ENCODE measurements at places on chromosomes 5 and 9.

GRCh38 chr9:128917151-128917849 is 3.5 kb upstream of the PHYHD1 start:
- DNase-seq, result no peak

- no peak for DNase-seq
Observed at GRCh38 chr5:124847907-124848306, 101.5 kb upstream of the ZNF608 start.

DNA sequence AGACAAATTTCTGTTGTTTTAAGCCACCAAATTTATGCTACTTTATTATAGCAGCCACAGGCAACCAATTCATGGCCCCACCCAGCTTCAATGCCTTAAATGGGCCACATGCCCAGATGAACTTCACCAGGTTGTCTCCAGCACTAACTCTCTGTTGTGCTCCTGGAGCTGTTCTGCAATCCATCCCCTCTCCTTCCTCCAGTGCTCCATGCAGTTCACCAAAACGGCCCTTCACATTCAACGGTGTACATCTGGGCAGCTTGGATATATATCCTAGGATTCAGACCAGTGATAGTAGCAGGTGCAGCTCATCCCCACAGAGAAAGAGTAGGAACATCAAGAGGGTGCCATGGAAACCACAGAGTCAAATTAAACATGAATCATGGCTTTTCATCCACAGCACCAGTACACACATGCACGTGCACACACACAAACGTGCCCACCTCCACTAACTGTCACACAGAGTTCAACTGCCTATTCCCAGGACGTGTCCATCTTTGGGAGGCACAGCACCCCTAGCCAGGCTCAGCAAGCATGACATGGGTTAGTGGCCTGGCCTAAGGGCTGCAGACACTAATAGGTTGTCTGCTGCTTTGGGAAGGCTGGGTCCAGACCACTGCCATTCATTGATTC is 134.5 kb downstream of the MED10 start:
- DNase-seq, result no peak

- no peak for DNase-seq
Observed at GRCh38 chr5:173567548-173567947, 48.9 kb downstream of the BOD1 start.

GRCh38 chr5:8399471-8399870 is 530.5 kb downstream of the MTRR start:
- no peak for DNase-seq

GRCh38 chr5:132981288-132981687 is 17.9 kb upstream of the AFF4 start:
- no peak for DNase-seq

- DNase-seq, result no peak
Observed at GRCh38 chr9:73643379-73644013, 491.8 kb downstream of the ANXA1 start.

GRCh38 chr5:171739271-171739670 is 46.3 kb upstream of the SMIM23 start:
- no peak for DNase-seq

DNA sequence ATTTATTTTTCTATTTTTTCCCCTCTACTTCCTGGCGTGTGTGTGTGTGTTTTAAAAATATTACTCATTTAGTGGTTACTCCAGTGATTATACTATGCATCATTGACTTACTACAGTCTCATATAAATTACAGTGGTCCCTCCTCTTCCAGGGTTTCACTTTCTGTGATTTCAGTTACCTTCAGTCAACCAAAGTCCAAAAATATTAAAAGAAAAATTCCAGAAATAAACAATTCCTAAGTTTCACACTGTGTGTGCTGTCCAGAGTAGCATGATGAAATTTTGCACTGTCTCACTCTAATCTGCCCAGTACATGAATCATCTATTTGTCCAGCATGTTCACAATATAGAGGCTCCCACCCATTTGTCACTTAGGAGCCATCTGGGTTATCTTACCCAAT is 47.4 kb upstream of the CCDC112 start:
- DNase-seq, result no peak
